ENCODE measurements at places on chromosomes 6 and 20.

DNA sequence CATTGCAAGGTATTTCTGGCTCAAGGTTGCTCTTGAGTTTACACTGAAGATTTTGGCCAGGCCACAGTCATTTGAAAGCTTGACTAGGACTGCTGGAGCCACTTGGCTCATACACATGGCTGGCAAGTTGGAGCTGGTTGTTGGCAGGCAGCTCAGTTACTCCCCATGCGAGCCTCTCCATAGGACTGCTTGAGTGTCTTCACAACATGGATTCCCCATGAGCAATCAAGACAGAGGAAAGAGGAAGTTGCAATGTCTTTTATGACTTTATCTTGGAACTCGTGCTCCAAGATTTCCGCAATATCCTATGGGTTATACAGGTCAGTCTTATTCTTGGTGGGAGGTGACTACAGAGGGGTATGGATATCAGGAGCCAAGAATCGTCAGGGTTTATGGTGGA, 1.4 kb upstream of the MANBAL start:
- DNase-seq = no peak

DNA sequence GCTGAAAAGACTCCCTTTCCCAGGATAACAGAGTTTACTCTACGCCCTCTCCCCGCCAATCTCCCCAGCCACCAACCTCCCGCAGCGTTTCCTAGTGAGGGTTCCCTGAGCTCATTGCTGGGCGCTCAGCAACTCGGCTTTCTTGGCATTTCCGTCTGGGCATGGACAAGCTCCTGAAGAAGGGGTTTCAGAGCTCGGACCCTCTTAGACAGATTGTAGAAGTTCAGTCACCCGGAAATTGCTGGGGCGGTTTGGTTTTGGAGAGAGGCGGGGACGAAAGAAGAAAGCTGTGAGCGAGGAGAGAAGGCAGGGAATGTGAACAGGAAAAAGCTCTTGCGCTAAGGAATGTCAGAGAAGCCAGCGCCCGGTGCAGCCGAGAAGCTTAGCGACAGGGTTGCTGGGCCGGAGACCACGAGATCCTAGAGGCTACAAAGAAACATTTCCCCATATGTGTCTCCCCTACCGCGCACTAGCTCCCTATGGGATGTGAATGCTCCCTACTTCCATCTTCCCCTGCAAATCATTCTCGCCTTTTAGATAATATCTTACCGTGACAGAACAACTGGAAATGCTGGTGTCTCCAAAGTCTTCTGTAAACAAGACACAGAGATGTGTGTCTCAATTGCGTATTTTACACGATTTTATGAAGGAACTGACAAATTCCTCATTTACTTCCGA, 15.8 kb downstream of the POM121L2 start:
- DNase-seq = peak; percentile 86

DNA sequence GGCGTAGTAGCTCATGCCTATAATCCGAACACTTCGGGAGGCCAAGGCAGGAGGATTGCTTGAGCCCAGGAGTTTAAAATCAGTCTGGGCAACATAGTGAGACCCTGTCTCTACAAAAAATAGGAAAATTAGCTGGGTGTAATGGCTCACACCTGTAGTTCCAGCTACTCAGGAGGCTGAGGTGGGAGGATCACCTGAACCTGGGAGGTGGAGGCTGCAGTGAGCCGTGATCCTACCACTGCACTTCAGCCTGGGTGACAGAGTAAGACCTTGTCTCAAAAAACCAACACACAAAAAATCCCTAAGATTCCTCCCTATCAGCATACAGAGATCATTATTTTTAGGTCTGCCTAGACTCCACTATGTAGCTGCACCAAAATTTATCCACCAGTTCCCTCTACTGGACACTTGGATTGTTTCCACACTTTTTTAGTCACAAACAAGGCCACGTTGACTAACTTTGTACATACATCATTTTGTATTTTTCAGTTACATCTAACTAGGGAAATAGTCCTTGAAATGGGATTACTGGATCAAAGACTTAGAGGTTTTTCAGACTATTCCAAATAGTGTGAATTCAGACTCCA, 3.6 kb upstream of the PHF1 start:
- DNase-seq = peak; percentile 95

DNA sequence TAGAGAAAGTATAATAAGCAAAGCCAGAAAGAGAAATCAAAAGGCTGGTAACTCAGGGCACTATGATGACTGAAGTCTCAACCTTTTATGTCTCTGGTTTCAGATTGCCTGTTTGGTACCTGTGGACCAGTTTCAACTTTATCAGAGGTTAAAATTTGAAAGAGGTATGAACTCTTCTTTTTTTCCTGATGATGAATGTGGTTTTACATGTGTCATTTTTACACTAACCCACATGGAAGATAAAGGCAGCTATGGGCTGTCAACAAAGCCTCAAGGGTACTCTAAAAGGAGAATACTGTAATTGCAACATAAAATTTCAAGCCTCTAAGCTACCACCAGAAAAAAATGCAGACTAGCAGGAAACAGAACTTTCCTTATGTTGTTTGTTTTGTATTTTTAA, 52.4 kb downstream of the RNF144B start:
- no peak for DNase-seq

GRCh38 chr20:35506179-35506578, 23.3 kb downstream of the C20orf173 start:
- no peak for DNase-seq

DNA sequence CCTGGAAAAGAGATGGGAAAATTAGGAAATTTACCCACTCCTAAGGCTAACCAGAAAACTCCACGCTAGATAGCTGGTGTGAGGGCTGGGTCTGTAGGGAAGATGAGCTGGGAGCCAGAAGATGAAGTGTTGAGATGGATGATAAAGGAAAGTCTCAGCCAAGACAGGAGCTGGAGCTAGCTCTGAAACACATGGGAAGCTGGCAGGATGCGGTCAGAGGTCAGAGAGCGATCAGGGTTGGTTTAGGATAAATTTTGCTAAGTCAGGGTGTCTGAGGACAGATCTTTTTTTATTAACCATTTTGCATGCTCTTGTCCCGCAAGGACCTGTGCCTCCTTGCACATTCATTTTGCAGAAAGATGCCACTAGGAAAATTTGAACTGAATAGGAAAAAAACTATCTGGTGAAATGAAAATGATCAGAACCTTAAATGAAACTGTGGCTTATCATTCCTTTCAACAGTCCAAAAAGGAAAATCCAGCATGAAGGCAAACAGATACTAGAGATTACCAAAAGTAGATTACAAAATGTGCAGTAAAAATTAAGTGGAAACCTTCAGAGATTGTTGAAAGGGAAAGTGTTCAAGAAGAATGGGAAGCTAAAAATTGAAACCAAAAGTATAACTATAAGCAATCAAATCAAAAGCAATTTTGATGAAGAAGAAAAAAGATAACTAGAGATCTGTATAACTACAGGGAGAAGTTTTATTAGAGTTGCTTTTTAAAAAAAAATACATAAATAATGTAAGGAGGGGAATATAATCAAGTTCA, 10.7 kb upstream of the EDN1 start:
- no peak for DNase-seq

DNA sequence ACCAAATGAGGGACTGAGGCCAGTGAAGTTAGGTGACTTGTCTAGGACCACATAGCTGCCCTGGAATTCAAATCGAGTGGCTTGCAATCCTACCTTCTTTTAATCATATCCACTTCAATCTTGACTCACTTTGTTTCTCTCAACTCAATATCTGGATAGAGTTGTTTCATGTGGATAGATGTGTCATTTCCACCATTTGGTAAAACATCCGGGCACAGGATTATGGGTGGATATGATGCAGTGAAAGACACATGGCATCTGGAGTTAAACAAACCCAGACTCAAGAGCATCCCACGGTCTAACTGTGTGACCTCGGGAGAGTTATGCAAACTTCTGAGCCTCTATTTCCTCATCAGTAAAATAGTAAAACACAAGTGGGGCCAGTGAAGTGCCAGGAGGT, 103.6 kb upstream of the CNKSR3 start:
- no peak for DNase-seq

- peak; percentile 21 for DNase-seq
Measured at GRCh38 chr6:112501705-112502104, 154.6 kb downstream of the RFPL4B start.

DNA sequence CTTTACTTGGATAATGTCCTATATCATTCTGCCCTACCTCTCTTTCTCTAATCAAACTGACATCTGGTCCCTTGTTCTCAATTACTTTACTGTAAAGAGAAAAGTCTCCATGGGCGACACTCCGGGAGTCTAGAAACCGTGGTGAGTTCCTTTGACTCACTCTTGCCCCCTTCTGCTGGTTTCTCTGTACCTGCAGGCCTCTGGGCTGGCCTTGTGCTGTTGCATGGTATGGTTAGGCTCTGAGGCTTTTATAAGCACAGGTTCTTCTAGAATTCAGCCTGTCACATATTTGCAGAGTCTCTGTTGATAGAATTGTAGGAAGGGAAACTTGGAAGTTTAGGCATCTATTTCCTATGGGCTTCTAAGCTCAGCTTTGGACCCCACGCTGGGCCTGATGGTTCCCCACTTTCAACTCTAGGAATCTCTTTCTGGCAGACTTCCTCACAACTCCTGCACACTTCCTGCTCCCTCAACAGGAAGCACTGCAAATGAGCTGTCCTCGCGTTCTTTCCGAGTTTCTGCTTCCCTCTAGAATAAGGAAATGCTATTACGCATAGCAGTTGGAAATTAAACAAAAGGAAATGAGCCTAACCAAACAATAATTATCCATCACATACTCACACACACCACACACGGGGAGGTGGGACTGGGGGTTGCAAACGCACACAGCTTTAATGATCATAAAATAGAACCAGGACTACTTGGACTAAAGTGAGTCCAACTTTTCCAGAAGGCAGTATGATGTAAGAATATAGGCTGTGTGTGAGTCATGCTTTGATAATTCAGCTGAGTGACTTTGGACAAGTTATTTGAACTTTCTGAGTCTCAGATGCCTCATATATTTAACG, 683.3 kb downstream of the QKI start:
- peak; percentile 62 for DNase-seq

- no peak for DNase-seq
Measured at GRCh38 chr20:17357238-17357637, 130.4 kb downstream of the PCSK2 start.

DNA sequence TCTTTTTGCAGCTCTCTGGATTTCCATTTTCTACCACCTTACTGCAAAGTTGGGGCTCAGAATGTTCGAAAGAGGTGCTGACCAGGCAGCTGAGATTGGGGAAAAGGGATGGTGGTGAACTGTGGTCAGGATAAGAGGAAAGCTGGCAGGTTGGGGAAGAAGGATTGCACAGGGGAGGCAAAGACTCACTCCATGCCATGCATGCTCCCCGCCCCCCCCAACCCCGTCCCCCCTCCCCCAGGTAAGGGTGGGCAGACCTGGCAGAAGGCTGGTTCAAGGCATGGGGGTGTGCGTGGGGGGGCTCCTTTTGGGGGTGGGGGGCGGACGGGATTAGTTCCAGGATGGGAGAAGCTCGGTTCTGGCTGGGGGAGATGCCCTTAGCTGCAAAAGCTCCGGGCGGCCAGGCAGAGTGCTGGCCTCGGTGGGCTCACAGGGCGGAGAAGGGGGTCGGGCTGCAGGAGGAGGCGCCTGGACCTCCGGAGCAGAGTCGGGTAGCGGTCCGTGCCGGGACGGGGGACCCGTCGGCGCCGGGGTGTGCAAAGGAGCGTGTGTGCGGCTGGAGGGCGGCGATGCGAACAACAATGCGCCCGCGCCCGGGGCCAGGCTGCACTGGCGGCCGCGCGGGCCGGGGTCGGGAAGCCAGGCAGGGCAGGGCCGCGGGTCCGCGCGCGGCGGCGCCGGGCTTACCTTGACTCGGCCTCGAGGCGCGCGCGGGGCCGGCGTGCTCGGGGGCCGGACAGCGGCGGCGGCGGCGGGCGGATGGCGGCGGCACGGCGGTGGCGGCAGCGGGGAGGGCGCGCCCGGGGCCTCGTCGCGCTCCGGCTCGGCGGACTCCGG, 880 bp downstream of the ADNP start:
- peak; percentile 61 for DNase-seq

GRCh38 chr6:127162836-127163235, 44.4 kb downstream of the RSPO3 start:
- DNase-seq = no peak

DNA sequence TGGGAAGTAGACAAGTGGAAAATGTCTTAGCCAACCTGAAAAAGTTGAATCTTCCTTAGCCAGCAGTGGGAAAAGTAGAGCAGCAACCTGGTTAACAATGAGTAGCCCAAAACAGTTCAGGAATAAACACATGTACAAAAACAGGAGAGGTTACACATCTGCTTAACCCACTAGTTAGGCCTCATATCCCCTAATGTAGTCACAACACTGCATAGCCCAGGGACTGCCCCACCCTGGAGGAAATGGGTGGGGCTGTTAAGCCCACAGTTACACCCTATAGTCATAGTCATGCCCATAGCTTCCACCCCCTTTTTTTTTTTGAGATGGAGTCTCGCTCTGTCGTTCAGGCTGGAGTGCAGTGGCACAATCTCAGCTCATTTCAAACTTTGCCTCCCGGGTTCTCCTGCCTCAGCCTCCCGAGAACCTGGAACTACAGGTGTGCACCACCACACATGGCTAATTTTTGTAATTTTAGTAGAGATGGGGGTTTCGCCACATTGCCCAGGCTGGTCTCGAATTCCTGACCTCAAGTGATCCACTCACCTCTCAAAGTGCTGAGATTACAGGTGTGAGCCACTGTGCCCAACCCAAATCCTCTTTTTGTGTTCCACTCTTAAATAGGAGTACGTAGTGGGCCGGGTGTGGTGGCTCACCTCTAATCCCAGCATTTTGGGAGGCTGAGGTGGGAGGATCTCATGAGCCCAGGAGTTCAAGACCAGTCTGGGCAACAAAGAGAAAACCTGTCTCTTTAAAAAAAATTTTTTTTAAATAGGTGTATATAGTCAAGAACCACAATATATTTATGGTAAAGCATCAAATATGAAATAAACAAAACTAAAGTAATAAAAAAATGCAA, 24.5 kb downstream of the ILRUN start:
- peak; percentile 90 for DNase-seq

- no peak for DNase-seq
Measured at GRCh38 chr6:108438918-108439317, 121.8 kb upstream of the FOXO3 start.

All from osteoblast (primary cell).